ENCODE measurements at places on chromosomes 3 and 15. TPM values are rescaled to one million over a fixed set of nuclear protein-coding genes. Genes with fewer than 3 reads are reported as not detected.
A peak's percentile ranks its signal among the peaks of the same experiment; 100 is the strongest.

CGNL1 gene
- total RNA-seq: 1.5 TPM

SKOR1 gene
- under 0.01 TPM for total RNA-seq

GPR15 gene
- total RNA-seq: not detected

ZBTB20 gene
- 3.9 TPM for total RNA-seq

VEPH1 gene
- 1.3 TPM for total RNA-seq

DNA sequence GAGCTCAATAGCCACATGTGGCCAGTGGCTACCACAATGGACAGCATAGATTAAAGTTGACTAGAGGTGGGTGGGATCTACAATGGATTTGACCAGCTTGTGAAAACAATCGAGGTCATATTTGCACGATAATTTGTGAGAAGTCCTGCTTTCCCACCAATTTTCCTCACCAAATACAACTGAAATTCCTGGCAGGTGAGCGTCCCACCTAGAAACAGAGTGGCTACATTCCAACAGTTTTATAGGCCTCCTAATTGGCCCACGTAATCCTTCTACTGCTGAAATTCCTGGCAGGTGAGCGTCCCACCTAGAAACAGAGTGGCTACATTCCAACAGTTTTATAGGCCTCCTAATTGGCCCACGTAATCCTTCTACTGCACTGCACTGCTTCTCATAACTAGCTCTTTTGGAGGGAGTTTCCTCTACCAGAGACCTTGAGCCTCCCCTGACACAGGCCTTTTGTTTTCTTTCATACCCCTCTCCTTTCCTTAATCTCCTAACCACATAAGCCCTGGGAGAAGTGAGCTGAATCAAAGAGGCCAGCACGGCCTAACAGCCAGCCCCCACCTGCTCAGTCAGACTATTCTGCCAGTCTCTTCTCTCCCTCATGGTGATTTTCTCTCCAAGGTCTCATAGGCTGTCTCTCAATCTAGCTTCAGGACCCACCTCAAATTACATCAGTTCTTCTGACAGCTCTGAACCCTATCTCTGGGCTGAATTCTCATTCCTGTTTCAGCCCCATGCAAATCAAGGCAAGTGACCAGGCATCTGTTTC lies 80.2 kb downstream of the BFSP2 start:
- peak; percentile 68 for DNase-seq

DNA sequence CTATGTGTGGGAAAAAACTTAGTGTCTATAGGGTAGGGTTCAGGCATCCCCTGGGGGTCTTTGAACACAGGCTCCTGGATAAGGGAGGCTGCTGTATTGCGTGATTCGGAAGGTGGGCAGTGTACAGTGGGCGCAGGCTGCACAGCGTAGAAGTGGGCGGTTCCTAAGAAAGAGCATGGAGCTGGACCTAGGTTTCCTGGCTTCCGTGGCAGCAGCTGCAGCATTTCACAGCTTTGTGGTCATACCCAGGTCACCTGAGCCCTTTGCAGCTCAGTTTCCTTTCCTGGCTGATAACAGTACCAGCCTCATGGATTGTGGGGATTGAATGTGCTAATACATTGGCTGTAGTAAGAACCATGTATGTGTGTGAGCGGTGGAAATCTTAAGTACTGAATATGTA lies 22.2 kb downstream of the CFAP100 start:
- DNase-seq: no peak

DNA sequence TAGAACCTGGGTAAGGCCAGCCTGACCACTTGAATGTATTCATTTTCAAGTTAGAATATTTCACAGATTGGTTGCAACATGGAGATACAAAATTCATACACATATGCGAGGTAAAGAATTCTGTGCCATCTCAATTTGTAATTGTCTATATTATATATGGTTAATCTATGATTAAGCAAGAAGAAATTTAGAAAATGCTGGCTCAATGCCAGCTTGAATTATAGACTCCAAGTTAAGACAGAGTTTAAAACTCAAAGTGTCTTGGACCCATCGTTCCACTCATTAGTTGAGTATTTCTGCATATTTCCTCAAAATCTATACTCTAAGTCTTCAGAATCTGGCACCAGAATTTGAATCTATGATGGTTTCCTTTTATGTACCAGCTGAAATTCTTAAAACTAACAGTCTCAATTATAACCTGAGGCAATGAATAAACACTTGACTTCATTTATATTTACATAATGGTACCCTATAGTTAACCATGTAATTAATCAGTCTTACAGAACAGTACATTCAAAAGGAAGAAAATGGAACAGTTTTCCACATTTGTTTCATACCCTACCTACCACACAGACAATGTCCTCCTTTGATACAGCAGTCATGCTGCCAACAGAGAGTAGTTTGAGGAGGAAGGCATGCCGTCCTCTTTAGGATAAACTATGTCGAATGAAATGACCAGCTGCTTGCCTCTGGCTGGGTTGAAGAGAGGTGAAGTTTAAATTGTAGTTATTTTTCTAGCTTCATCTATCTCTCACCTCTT lies 95.7 kb downstream of the CD47 start:
- peak; percentile 33 for DNase-seq

GRCh38 chr15:53565721-53566120 lies 193.7 kb downstream of the WDR72 start:
- DNase-seq: no peak

DNA sequence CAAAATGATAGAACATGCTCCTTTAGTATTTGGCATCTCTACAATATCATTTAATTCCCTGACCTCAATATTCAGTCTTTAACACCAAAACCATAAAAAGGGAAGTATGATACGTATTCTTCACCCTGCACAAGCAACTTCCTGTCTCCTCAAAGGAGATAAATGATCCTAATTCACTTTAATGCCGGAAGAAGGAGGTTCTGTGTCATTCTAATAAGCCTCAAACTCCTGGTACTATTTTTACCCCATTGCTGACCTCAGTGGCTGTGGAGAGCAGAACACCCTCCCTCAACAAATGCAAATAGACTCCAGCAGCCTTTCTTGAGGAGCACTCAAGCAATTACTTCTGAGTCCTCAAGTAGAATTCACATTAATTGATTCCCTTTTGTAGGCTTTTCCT lies 173.3 kb downstream of the TMEM108 start:
- no peak for DNase-seq

GRCh38 chr3:16089521-16089920 lies 85.0 kb upstream of the GALNT15 start:
- no peak for DNase-seq

- DNase-seq: no peak
Measured at GRCh38 chr3:117842086-117842485, 1132.5 kb downstream of the TUSC7 start.

GRCh38 chr3:18643281-18643680 lies 218.1 kb upstream of the SATB1 start:
- no peak for DNase-seq

DNA sequence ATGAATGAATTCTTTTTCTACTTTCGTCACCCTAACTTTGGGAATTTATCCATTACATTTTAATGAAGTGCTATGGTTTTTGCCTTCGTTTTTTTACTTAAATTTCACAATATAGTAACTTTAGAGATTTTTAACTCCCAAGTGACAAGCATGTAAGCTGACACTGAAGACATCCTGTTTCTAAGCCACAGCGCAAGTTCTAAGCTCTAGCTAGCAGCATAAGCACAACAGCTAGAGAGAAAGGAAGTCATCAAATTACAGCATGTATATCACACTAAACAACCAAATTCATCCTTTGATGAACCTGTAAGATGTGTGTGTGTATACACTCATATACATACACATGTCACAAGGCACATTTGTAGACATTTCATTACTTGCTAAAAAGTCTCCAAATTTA lies 119.3 kb downstream of the P3H2 start:
- DNase-seq: no peak

DNA sequence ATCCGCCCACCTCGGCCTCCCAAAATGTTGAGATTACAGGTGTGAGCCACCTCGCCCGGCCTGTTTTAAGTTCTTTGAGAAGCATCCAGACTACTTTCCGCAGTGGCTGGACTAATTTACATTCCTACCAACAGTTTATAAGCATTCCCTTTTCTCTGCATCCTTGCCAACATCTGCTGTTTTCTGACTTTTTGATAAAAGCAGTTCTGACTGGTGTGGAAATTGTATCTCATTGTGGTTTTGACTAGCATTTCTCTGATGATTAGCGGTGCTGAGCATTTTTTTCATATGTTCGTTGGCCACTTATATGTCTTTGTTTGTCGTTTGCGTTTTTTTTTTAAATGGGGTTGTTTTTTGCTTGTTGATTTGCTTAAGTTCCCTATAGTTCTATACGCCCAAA lies 208.4 kb upstream of the DPPA4 start:
- no peak for DNase-seq

All from bronchial epithelial cell (primary cell).